ENCODE measurements at places on chromosomes 5 and 9.

DNA sequence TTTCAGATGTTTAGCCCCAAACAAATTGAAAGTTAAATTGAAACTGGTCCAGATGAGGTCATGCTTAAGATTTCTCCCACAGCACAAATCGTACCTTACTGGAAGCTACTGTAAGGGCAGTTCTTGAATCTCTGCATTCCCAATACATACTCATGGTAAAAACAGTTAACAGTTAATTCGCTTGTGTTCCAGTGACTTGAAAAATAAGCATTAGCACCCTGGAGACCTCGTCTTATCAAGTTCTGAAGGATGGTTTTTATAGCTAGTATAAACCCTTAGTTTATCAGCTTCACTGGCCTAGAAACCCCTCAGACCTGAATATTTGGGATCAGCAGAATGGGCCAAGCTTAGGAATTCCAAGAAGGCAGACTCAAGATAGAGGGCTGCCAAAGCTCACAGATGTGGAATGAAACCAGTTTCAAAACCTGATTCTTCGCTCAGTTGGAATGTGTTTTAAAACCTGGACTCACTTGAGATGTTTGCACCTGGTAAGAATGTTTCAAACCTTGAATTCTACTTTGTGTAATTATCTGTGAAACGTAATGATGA is 103.6 kb downstream of the C9orf152 start:
- ATAC-seq: no peak

GRCh38 chr9:76296561-76297310 is 97.5 kb downstream of the RFK start:
- no peak for ATAC-seq

DNA sequence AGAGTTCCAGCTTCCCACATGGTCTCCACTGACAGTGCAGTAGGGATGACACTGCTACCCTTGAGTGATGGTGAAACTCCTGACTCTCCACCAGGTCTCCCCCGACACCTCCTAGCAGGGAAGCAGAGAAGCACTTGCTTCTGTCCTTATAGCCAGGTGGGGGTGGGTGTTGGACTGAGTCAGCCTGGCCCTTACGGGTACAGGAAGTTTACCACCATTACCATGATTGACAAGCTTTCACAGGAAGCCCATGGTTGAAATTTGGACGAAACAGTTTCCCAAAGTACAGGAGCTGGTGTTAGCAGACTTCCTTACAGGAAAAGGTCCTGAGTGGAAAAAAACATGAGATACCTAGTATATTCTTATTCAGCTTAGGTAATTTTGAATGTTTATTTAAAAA is 3.1 kb upstream of the FBXL7 start:
- no peak for ATAC-seq

DNA sequence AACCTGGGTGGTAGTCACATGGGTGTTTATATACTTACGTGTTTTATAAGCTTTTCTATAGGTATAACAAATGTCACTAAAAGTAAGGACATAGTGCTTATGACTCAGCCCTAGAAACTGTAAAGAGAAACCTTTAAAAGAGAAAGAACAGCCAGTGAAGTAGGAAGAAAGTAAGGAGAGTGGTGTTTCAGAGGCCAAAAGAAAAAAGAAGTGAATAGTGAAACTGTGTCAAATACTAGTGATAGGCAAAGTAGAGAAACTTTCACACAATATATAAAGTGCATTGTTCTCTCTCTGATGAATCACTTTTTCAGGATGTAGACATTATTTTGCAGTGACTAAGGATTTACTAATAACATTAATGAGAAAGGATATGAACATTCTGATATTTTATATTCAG is 74.2 kb upstream of the SUSD1 start:
- ATAC-seq: peak; percentile 89

- no peak for ATAC-seq
Observed at GRCh38 chr5:113705657-113706056, 192.2 kb downstream of the YTHDC2 start.

GRCh38 chr9:115838417-115838816 is 315.2 kb upstream of the PAPPA start:
- ATAC-seq: no peak

- ATAC-seq: no peak
Observed at GRCh38 chr5:111548992-111549649, 36.8 kb upstream of the STARD4 start.

- ATAC-seq: peak; percentile 41
Observed at GRCh38 chr9:90943341-90943740, 141.7 kb downstream of the SYK start.

GRCh38 chr5:14263113-14263512 is 120.0 kb downstream of the TRIO start:
- no peak for ATAC-seq

DNA sequence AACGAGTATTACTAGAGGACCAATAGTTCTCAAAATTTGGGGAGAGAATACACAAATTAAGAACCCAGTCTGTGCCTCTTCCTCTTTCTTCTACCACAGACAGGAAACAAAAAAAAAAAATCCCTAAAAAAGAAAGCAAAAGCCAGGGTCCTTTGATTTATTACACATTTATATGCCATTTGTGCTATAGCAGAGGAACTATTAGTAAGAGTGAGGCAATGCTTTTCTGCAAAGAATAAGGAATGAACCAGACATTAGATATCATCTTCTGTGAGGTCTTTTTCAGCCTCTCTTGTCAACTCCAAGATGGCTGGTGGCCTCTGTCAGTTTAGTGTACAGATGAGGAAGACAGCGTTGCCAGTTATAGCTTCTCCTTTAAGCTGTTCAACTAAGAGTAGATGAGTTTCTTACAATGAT is 127.6 kb downstream of the RFX3 start:
- ATAC-seq: peak; percentile 52

GRCh38 chr5:24816206-24816605 is 171.4 kb upstream of the CDH10 start:
- no peak for ATAC-seq

DNA sequence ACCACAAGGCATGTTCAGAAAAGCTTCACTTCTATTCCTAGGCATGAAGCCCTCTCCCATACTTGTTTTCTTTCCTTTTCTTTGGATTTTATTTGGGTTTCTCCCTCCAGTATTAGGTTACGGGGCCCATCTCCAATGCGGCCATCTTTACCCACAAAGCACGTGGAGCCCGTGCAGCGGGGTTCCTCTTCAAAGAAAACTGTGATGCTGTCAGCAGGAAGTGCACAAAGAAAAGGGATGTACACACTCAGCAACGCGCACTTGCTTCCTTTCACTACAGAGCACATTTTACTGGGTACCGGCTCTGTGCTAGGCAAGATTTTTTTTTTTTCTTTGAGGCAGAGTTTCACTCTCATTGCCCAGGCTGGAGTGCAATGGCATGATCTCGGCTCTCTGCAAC is 106.6 kb downstream of the COL23A1 start:
- peak; percentile 68 for ATAC-seq

GRCh38 chr5:113226116-113226736 is 208.6 kb downstream of the TSSK1B start:
- no peak for ATAC-seq

GRCh38 chr5:53319315-53319714 is 161.1 kb upstream of the FST start:
- ATAC-seq: no peak

GRCh38 chr5:170297589-170298462 is at the start of gene LCP2:
TSS of gene LCP2 (minus strand) at chr5:170297777. CDS start at chr5:170297611, 166 bp downstream.
- peak; percentile 85 for ATAC-seq

DNA sequence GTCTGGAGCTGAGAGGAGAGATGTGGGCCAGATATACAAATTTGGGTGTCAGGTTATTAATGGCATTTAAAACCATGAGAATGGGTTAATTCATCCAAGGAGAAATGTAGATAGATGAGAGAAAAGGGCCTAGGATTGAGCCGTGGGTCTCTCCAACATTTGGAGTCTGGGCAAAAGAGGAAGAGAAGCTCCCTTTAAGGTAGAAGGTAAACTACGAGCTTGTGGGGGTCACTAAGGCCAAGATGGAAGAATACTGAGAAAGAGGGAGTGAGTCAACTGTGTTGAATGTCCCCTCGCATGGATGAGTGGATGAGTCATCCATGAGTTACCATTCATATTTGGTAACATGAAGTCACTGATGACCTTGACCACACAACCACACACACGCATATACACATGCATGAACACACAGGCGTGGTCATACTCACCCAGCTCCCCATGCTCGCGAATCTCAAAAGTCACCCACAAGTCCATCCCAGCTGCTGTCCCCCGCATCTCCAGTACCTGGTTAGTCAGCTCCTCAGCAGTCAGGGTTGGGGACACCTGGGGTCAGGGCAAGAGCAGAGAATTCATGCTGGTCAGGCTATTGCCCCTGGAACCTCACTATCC is 6.8 kb upstream of the FCHSD1 start:
- ATAC-seq: peak; percentile 81

DNA sequence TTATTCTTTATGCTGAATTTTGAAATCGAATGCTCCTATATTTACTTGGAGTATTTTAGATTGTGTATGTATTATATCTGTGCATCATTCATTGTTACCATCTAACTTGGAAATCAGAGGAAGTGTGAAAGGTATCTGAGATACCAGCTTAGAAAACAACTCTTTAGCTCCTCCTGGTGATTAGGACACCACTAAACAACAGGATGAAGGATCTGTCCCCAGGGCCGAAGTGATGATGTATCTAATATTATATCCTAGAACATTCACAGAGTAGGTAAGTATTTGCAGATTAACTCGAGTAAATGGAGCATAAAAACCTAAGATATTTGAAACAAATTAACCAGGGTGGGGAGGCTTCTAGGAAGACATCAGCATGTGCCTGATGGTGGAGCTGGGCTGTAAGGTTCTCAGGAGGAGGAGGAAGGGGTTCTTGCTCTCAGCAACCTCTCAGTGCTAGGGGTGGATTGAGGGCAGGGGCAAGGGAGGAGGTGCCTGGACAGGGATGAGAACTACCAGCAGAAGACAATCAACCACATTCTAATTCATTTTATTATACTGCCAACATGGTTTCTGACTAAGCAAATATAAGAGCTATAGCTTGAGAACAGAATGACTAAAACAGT is 2.6 kb upstream of the NFIL3 start:
- no peak for ATAC-seq

GRCh38 chr5:9149988-9150387 is 395.9 kb downstream of the SEMA5A start:
- no peak for ATAC-seq

GRCh38 chr9:124291801-124292396 is 34.1 kb downstream of the NEK6 start:
- ATAC-seq: peak; percentile 61

- ATAC-seq: no peak
Observed at GRCh38 chr5:4906786-4907185, 233.3 kb upstream of the ADAMTS16 start.

DNA sequence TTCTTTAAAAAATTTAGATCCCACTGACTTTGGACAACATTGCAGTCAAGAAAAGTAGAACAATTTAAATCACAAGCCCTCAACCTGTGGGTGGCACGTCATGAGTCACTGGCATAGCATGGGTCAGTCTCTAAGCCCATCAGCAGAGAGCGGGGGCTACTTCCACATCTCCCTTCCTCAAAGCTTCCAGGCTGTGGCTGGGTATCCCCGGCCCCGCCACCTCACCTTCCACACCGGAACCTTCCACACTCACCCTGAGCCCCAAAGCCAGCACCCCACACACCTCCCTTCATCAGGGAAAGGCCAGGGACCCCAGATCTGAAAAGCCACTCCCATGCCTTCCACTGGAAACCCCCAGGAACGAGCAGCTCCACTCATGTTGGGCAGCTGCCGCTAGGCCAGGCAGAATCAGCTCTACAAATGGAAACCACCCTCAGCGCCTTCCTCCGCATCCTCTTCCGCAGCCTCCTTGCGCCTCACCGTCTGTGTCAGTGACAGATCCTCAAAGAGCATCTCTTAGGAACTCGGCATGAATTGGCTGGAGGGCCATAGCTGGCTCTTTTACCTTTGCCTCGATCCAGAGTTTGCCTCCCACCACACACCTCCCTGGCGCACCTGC is 156.5 kb downstream of the ERCC6L2 start:
- ATAC-seq: no peak

DNA sequence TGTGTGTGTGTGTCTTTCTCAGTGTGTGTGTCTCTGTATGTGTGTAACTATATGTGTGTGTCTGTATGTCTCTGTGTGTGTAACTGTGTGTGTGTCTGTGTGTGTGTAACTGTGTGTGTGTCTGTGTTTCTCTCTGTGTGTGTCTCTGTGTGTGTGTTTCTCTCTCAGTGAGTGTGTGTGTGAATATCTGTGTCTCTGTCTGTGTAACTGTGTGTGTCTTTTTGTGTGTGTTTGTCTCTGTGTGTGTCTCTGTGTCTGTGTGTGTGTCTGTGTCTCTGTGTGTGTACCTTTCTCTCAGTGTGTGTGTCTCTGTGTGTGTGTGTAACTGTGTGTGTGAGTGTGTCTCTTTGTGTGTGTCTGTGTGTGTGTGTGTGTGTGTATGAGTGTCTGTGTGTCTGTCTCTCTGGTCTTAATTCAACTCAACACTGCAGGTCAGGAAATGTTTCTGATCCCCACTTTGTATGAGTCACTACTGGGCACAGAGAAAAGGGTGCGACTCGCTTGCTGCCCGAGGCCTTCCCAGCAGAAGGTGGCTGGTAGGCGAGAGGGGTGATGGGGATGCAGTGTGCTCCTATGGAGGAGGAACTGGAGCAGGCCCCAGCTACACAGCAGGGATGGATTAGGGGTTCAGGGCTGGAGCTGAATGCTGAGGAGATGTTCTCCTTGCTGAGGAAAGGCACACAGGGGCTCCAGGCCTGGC is 52.1 kb downstream of the NSG2 start:
- ATAC-seq: no peak

GRCh38 chr5:57834829-57835608 is 352.4 kb upstream of the ACTBL2 start:
- ATAC-seq: no peak

GRCh38 chr5:180069589-180070247 is 1.8 kb downstream of the RNF130 start:
- ATAC-seq: no peak

- ATAC-seq: no peak
Observed at GRCh38 chr5:53908757-53909156, 348.3 kb downstream of the NDUFS4 start.

GRCh38 chr9:12838546-12838945 is 63.7 kb downstream of the LURAP1L start:
- no peak for ATAC-seq

- ATAC-seq: no peak
Observed at GRCh38 chr5:112257976-112258375, 161.1 kb downstream of the EPB41L4A start.

- no peak for ATAC-seq
Observed at GRCh38 chr9:17750269-17750668, 171.4 kb downstream of the SH3GL2 start.

DNA sequence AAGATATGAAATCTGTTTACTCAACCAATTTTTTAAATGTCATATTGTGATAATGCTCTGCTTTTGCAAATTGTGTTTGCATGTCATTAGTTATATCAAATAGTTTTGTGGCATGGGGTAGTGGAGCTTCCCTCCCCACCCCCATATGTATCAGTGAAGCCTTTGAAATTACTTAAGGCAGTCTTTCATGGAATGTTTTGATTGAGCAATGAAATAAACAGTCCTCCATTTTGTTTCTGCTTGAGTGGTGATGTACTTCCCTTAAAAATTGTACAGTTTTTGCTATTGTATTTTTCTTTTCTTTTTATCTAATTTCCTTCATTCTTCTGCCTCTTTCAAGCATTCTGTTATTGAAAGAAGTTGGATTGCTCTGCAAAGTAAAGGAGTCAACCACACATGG is 3.5 kb downstream of the SOWAHA start:
- ATAC-seq: no peak

Data from activated CD4-positive, CD25-positive, alpha-beta regulatory T cell treated with anti-CD3 and anti-CD28 coated beads, Interleukin-2, amount 50 U/mL, for 24 hours (primary cell).